ENCODE measurements at places on chromosomes 6 and 20.

DNA sequence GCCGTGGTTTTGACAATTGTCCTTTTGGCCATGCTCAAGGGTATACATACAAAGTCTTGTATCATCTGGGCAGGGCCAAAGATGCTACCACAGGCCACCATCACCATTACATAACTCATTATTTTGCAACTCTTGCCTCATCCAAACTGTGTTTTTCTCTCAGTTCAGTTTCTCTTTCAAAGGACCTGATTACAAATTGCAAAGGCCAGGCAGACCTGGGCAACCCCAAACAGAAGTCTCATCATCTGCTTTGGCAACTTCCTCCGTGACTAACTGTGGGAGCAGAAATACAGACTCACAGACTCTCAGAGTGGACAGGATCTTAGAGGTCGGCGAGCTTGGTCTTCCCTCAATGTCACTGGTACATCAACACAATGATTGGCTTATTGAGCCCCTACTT is 117.8 kb upstream of the NEDD9 start:
- no peak for DNase-seq

DNA sequence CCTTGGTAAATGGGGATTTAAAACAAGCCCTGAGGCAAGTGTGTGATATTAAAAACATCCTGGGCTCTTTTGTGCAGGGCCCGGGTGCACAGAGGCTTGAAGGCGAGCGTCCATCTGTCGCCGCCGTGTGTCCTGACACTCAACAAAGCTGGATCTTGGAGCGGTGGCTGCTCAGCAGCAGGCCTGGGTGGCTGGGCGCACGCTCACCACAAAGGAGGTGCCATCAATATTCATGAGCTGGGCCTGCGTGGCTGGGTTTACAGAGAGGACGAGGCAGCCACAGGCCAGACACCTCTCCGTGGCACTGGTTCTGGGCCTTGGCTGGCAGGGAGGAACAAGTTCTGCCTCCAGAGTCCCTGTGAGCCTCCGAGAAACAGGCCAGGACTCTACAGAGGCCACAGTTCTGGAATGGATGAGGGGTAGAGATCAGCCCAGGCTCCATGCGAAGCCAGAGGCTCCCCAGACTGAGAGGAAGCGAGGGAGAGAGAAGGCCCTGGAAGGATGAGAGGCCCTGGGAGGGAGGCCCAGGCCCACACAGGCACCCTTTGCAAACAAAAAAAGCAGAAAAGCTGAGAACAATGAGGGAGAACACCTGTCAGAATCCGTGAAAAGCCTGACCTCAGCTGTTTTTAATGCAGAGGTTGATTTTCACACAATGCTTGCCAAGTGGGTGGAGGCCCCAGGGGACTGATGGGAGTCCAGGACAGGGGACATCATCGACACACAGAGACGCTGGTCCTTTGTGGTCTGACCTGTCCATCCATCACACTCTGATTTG is 21.9 kb downstream of the BHLHE23 start:
- DNase-seq, result peak; percentile 60

DNA sequence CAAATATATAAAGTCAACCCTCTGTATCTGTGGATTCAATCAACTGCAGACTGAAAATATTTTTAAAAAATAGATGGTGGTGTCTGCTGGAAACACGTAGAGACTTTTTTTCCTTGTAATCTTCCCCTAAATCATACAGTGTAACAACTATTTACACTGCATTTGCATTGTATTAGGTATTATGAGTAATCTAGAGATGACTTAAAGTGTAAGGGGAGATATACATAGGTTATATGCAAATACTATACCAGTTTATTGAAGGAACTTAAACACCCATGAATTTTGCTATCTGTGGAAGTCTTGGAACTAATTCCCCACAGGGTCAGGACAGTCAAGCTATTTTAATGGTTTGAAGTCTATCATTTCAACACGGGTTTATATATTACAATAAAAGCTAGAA is 10.2 kb downstream of the HDAC2 start:
- no peak for DNase-seq

DNA sequence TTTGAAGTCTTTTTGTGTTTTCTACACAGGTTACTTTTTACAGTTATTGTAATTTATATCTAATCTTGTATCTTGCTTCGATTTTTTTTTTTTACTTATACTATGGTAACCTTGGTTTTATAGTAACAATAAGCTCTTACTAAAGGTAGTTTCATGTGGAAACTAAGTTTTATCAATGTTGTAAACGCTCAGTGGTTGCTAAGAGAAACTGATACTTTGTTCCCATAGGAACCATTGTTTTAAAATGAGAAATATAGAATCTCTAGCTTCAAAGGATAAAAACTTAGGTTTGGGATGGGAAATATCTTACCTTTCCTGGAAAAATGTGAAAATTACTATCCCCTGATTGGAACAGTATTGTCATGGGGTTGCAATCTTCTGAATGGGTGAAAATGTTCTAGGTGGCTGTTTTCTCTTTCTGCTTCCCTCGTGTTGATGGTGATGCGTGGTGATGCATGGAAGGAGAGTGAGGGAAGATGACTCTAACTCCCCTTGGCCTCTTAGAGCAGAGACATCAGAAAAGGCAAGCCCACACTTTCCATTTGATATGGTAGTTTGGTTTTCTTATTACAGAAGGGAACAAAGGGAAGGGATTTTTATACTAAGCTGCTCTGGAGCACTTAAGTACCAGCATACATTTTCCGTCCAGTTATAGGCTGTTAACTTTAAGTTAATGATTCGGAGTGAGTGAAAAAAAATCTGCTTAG is 23.5 kb upstream of the BACH2 start:
- DNase-seq, result no peak
